Osteoblast (primary cell): ENCODE measurements at places on chromosomes 5 and 9. TPM values are rescaled to one million over a fixed set of nuclear protein-coding genes. Genes with fewer than 3 reads are reported as not detected.

DNA sequence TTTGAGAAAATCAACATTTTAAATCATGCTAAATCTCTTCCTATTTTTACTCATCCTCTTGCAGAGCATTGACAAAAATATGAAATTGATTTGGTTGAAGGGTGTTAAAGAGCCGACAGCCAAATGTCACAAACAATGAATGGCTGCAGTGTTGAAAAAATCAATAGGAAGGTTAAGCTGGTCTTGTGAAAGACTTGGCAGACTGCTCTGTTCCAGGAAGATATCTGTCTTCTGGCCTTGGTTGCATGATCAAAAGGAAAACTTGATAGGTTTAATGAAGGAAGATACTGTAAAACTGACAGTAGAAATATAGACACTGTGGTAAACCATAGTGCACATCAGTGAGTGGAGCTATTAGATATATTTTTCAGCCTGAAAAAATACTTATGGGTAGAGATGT is 103.6 kb downstream of the PBX3 start:
- no peak for DNase-seq

GRCh38 chr5:133782736-133783135 is 170.4 kb upstream of the FSTL4 start:
- no peak for DNase-seq

- no peak for DNase-seq
Measured at GRCh38 chr9:19649336-19650041, 139.3 kb downstream of the SLC24A2 start.

- DNase-seq = peak; percentile 81
Measured at GRCh38 chr5:54643685-54644106, 126.1 kb downstream of the SNX18 start.

DNA sequence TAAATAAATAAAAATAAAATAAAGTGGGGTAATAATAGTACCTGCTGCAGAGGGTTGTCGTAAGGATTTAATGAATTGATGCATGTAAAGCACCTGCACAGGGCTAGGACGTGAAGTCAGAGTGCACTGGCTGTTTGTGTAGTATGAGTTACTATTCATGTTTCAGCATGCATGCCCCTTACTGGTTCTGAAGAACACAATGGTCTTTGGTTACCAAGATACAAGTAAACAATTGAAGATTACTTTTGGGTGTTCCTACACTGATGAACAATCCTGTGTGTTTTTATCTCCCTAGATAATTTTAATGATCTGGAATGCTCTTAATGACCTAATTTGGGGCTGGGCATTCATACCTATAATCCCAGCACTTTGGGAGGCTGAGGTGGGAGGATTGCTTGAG is 23.2 kb upstream of the PRRC2B start:
- no peak for DNase-seq

GRCh38 chr5:173123416-173123815 is 20.9 kb upstream of the BNIP1 start:
- no peak for DNase-seq

DNA sequence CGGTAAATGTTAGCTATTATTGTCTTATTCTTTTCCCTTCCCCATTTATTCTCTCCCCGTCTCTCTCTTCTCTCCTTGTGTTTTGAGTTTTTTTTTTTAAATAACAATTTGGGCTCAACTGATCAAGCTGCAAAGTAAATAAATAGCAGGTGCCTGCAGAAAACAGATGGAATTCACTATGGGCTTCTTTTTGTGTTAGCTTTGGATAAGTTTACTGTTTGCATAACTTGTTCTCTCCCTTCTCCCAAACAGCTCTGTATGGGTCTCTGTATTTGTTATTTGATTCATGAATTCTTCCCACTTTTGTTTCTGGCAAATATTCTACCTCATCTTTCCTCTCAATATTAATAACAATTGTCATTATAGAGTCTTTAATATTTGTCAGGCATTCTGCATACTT is 111.8 kb upstream of the ASTN2 start:
- no peak for DNase-seq

- no peak for DNase-seq
Measured at GRCh38 chr5:135328128-135328687, 70.8 kb downstream of the MACROH2A1 start.

DNA sequence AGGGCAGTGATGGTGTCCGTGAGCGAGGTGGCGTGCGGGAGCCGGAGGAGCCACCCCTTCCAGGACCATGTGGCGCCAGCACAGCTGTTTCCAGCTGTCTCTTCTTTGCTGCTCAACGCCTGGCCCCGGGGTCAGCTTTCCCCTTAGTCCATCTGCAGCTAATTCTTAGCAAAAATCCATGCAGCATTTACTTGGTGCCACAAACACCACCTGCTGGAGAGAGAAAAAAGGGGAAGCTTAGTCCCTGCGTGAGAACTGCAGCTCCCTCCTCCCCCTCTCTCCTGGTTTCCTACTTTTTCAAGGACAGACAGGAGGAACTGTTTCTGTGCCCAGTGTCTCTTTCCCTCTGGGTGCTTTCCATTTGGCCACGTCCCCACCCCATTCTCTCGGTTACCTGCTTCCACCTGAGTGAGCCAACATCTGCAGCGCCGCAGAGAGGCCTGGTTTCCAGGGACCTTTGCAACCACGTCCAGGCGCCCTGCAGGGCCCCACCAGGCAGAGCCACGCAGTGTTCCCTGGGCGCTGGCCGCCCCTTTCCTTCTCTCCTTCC is 3.4 kb downstream of the SLC6A19 start:
- DNase-seq = peak; percentile 95

DNA sequence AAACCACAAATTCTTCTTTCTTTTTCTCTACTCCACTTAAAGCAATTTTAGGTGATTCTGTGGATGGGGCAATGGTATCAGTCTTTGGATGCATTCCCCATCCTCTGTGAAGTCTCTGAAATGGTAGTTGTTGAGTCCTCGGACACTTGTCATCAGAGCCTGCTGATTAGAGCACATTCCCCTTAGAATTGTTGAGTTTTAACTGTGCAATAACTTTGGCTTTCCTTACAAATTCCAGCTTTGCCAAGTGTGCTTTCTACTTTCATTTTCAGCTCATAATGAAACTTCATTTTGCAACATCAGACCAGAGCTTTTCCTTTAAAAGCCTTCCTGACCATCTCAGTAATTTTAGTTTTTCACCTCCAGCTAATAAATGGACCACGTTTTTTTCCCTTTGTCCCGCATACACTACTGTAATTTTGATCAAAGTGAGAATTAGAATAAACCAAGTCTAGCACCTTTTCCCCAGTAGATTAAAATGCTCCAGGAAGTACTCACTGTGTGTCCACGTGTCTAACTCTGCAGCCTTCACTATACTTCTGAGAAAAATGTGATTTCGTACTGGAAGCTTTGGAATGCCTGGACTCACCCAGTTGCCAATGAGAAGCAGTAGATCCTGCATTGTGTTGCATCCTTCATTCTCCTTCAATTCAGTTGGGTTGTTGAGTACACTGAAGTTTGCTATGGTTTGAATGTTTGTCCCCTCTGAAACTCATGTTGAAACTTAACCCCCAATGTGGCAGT is 135.6 kb downstream of the NTRK2 start:
- DNase-seq = no peak

GRCh38 chr9:13588151-13589033 is 308.9 kb upstream of the MPDZ start:
- no peak for DNase-seq

DNA sequence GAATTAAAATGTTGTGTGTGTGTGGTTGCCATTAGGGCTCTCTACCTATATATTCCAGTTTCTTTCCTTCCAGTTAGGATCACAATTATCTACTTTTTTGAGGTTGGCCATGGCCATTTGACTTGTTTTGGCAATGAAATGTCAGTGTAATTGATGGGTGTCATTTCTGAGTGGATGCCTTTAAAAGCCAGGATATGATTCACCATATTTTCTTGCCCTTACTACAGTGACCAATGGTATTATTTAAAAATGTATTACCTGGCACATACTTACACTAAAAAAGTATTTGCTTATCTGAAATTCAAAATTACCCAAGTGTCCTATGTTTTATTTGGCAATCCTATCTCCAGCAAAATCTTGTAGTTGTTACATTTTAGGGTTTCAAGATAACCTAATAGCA is 258.7 kb upstream of the ACTBL2 start:
- no peak for DNase-seq

DNA sequence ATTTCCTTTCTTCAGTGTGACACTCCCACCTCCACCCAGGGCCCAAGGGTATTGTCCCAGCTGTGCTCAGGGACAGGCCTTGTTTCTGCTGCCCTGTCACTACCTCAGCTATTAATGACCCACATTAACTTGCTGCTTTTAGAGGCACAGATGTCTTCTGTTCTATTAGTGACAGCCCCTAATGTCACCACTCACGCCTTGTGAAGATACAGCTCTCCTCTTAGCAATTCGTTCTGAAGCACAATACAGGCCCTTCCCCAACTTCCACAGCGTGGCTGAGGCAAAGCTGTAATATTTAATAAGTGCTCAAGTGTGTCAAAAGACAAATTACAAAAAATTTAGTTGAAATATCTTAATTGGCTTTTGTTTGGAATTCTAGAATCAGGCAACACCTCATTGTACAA is 44.7 kb upstream of the HMGCS1 start:
- no peak for DNase-seq

- peak; percentile 77 for DNase-seq
Measured at GRCh38 chr5:57386958-57387357, 95.7 kb downstream of the ACTBL2 start.

- DNase-seq = no peak
Measured at GRCh38 chr5:122390154-122390553, 78.1 kb downstream of the SNCAIP start.

DNA sequence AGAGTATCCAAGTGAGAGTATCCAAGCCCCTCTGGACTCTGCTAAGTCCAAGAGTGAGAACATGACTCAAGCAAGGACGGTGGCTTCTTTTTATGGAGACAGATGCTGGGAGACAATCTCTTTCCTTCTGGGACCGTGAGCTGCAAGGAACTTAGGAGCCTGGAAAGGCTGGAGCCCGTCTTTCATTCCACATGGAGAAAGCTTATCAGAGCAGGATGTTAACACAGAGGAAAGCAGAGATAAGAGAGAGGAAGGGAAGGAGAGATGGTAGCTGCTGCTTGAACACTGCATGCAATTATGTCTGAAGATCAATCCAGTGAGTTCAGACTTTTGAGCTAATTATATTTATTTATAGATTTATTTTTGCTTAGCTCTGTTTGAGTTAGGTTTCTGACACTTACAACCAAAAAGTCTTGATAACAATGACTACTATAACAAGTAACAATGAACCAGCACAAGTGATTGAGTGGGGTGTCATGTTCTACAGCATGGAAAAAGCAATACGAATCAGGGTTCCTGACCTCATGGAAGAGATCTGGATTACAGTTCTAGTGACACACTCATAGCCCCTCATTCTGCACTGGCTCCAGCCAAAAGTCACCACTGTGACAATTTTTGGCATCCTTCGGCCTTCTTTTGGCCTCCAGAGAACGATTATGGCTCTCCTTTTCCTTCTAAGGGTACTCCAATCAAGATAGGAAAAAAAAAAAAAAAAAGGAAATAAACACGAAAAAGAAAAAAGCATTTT is 71.5 kb downstream of the PRLR start:
- peak; percentile 37 for DNase-seq

DNA sequence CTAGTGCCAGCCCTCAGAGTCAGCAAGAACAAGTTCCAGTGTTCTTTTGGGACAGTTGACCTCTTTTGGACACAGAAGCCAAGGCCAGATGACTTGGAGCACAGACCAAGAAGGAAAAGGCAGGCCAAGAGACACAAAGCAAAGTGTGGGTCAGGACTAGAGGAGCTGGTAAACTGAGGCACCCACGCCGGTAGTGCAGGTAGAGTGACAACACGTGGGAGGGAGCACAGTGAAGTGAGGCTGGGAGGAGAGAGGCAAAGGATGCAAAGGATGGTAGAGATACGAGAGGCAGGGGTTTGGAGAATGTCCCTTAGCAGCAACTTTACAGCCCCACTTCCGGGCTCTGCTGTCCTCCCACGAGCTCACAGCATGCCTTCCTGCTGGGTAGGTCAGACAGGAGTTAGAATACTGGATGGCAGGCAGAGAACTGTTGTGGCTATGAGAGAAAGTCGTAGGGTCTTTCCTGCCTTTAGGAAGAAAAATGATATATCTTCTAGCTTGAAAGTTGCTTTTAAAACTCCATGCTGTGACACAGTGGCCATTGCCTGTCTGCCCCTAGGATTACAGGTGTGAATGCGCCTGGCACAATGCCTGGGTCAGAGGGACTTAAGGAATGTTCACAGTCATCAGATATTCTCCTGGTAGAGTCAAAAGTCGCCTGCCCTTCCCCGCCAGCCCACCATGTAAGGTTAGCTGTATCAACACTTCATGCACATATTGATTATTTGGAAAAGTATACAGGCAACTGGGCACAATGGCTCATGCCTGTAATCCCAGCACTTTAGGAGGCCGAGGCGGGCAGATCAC is 97.9 kb downstream of the PDE8B start:
- no peak for DNase-seq

GRCh38 chr5:73381590-73382400 is 66.8 kb downstream of the FOXD1 start:
- no peak for DNase-seq

DNA sequence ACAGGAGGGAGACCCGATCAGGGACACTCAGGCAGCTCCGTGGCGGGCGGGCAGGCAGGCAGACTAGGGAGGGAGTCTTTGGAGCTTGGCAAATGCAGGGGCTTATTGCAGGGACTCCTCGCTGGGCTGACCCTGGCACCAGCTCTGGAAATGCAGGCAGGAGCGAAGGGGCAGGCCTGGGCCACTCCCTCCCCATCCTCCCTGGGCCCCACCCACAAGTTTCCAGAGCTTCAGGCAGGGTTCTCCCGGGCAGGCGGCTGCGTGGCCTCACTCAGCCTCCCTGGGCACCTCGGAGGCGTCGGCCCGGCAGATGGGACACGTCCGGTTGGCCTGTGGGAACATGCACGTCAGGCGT is 8.5 kb downstream of the RNF44 start:
- peak; percentile 55 for DNase-seq

- no peak for DNase-seq
Measured at GRCh38 chr9:36665387-36665786, 92.7 kb downstream of the MELK start.

- DNase-seq = peak; percentile 100
Measured at GRCh38 chr5:177494346-177495195, 2.8 kb downstream of the PDLIM7 start.

GRCh38 chr5:134005417-134006061 is 764 bp upstream of the VDAC1 start:
- peak; percentile 90 for DNase-seq

ANKRD31 gene
- total RNA-seq = 0.29 and 0.36 TPM in 2 replicates

BARHL1 gene
- not detected in 2 replicates for total RNA-seq

GLE1 gene
- 17.1 and 19.2 TPM in 2 replicates for total RNA-seq

PLCXD3 gene
- total RNA-seq = 0.36 TPM in 1 of 2 replicates, not detected in the other

LCN15 gene
- total RNA-seq = not detected in 2 replicates

CCDC152 gene
- total RNA-seq = 0.29 and 0.36 TPM in 2 replicates

TRPM6 gene
- total RNA-seq = under 0.01 and 0.29 TPM in 2 replicates

CCNI2 gene
- not detected in 2 replicates for total RNA-seq

KIF20A gene
- total RNA-seq = 5.3 and 7.2 TPM in 2 replicates

AGGF1 gene
- total RNA-seq = 22.1 and 25.7 TPM in 2 replicates
